ENCODE measurements at places on chromosomes 16 and 17. TPM values are rescaled to one million over a fixed set of nuclear protein-coding genes. Genes with fewer than 3 reads are reported as not detected.

The ZG16 gene
- 0.05 TPM for polyA plus RNA-seq

The SLC13A2 gene
- 18.8 TPM for polyA plus RNA-seq

DNA sequence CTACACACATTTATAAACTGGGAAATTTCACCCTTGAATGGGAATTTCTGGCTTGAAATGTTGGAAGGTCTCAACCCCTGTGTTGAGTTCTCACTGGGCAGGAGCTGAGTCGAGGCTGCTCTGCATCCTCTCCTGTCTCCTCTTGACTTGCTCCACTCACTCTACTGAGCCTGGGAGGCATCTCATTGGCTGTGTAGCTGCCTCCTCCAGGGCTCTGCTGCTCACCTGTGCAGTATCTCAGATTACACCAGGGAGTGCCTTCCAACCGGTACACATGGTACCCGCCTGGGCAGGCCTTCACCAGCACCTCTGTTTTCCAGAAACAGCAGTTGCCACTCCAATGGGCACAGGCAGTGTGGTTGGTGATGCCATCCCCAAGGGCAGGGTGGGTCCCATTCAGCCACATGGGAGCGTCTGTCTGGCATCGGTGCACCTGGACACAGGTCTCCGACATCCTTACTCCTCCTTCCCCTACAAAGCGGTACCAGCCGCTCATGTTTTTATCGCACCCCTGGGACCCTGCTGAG lies 3.7 kb downstream of the GP2 start:
- no peak for DNase-seq

GRCh38 chr17:8041249-8041928 lies 2.5 kb downstream of the ALOX15B start:
- no peak for DNase-seq

- DNase-seq: no peak
Measured at GRCh38 chr16:72025404-72026114, 17.0 kb downstream of the DHODH start.

- DNase-seq: no peak
Measured at GRCh38 chr17:50637829-50638605, 3.3 kb downstream of the ABCC3 start.

GRCh38 chr16:49483251-49483650 lies 109.6 kb downstream of the C16orf78 start:
- DNase-seq: no peak

GRCh38 chr16:48201515-48202201 lies 42.4 kb upstream of the LONP2 start:
- DNase-seq: no peak

GRCh38 chr16:55542459-55543082 lies 23.9 kb upstream of the CAPNS2 start:
- DNase-seq: no peak

All from renal pelvis (tissue), 12 donors.